ENCODE measurements at places on chromosomes 4 and X.

- H3K4me3 ChIP-seq: no peak overlapping the region
- no peaks in the 10 kb centered on the region for H3K27me3 ChIP-seq
- peaks cover 45% of the 10 kb centered on the region for H3K36me3 ChIP-seq
- H3K27ac ChIP-seq: no peak overlapping the region
- DNase-seq: no peak
Observed at GRCh38 chr4:15847746-15848145, 69.6 kb downstream of the CD38 start.

DNA sequence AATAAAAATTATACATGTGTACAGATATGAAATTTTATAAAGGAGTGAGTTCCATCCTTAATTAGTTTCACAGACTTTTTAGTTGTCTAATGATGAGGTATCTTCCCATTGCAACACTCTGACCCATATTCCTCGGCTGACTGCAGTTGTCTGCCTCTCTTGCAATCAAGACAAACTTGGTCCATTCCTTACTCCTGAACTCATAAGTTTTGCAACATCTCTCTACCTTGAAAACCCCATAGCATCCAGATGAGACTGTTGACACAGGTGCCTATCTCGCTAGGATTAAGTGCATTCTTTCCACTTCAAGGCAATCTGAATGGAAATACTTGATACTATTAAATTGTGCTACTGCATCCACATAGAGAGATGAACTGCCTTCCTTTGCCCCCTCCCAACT is 2.3 kb downstream of the XKRX start:
- H3K27me3 ChIP-seq: peaks cover 4% of the 10 kb centered on the region
- peaks cover 15% of the 10 kb centered on the region for H3K4me1 ChIP-seq
- no peak for DNase-seq

- peaks cover 17% of the 10 kb centered on the region for H3K4me1 ChIP-seq
- no peak for DNase-seq
- H3K27me3 ChIP-seq: no peaks in the 10 kb centered on the region
- no peaks in the 10 kb centered on the region for H3K36me3 ChIP-seq
Observed at GRCh38 chrX:41386222-41386990, 52.4 kb downstream of the DDX3X start.

GRCh38 chr4:120291541-120291940 is 224.9 kb upstream of the MAD2L1 start:
- no peak for DNase-seq
- H3K27me3 ChIP-seq: no peaks in the 10 kb centered on the region
- H3K36me3 ChIP-seq: no peaks in the 10 kb centered on the region
- no peaks in the 10 kb centered on the region for H3K4me1 ChIP-seq

DNA sequence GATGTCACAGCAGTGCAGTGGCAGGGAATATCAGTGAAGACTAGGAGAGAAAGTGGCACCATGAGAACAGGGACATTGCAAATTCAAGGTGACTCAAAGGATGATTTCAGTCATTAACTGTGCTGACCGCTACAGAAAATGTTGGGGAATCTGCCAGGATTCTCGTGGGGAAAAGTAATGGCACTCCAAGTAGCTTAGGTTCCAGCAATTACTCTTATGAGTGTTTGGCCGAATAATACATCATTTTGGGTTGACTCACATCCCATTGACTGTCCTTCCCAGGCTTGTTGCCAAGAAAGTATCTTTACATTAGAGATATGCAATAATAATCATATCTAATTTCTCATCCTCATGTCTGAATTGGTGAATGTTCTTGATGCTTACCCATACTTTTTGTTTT is 1411.1 kb upstream of the PCDH7 start:
- no peaks in the 10 kb centered on the region for H3K4me1 ChIP-seq
- no peak overlapping the region for H3K27ac ChIP-seq
- H3K36me3 ChIP-seq: no peaks in the 10 kb centered on the region
- no peak overlapping the region for H3K4me3 ChIP-seq
- no peak for DNase-seq

DNA sequence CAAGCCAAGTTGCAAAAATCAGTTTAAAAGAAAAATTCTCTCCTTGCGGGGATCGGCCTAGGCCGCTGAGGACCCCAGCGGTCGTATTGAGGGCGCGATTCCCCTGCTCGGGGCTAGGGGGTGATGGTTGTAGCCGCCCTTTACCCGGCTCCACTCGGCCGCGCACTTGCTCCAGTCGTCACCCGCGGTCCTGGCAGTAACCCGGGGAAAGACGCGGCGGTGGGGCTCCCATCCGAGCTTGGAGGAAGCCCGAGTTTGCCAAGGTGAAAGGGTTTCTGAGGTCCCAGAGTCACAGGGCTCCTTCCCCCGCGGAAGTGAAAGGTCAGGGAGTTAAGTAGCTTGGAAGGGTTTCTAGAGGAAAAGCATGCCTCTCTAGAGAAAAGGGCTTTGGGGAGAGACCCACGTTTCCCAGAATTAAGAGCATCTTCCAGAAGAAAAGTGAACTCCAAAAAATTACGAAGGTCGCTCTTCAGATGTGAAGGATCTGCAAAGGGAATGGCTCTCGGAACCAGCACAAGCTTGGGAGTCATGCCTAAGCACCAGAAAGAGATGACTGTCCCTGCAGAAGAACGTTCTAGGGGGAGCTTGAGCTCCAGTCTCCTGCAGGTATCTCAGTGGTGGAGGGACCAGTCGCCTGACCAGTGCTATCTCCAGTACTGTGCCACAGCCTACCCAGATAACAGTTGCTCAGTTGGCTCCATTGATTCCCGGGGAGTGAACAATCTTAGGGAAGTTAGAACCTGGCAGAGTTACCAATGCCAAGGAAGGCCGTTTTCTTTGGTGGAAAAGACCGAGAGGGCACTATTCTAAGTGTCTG is 875 bp downstream of the LAP3 start:
- H3K4me3 ChIP-seq: peak overlapping the region; percentile 92
- peaks cover 44% of the 10 kb centered on the region for H3K4me1 ChIP-seq
- H3K27ac ChIP-seq: peak overlapping the region; percentile 100
- DNase-seq: peak; percentile 64
